ENCODE measurements at places on chromosomes 13 and 19. TPM values are rescaled to one million over a fixed set of nuclear protein-coding genes. Genes with fewer than 3 reads are reported as not detected.
A peak's percentile ranks its signal among the peaks of the same experiment; 100 is the strongest.

DNA sequence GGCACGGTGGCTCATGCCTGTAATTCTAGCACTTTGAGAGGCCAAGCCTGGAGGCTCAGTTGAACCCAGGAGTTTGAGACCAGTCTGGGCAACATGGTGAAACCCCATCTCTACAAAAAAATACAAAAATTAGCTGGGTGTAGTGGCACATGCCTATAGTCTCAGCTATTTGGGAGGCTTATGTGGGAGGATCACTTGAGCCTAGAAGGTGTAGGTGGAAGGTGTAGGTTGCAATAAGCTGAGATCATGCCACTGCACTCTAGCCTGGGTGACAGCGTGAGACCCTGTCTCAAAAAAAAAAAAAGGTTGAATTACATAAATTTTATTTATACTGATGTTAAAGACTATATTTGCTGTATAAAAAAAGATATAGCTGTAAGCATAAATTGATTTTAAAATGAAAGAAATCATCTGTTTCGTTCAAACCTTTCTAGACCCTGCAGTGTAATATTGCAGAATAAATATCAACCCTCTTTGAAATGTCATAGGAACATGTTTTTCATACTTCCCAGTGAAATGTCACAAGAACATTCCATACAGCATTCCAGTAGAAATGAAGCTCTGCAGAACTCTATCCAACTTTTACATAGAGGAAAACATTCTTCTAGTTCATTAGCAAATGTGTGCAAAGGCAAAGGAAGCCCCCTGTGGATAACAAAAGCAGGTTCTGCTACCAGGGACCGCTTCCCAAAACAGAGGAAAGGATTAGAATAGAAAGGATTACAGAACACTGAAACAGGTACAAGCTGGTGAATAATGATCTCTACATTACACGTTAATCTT lies 76.0 kb downstream of the CAB39L start:
- no peak for DNase-seq

DNA sequence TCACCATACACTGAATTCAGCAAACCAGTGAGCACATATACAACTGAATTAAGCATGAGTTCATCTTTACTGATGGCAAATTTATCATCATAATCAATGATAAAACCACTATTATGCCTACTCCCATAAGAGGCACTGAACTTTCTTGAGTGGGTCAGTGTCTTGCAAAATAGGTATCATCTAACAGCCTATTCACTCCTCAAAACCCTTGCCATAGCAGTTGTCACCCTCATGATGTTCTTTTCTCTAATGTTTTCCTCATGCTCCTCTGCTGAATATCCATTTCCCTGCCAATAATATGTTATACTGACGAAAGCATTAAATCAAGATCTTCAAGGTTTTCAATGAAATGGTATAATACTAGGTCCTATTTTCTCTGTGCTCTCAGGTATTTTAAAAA lies 5.6 kb downstream of the ARGLU1 start:
- no peak for DNase-seq

DNA sequence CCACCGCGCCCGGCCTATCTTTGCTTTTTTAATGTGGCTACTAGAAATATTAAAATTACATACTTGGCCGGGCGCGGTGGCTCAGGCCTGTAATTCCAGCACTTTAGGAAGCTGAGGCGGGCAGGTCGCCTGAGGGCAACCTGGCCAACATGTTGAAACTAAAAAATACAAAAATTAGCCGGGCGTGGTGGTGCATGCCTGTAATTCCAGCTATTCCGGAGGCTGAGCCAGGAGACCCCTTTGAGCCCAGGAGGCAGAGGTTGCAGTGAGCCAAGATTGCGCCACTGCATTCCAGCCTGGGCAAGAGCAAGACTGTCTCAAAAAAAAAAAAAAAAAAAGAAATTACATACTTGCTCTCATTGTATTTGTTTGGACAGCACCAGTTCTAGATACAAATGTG lies 34.8 kb upstream of the DPRX start:
- no peak for DNase-seq

DNA sequence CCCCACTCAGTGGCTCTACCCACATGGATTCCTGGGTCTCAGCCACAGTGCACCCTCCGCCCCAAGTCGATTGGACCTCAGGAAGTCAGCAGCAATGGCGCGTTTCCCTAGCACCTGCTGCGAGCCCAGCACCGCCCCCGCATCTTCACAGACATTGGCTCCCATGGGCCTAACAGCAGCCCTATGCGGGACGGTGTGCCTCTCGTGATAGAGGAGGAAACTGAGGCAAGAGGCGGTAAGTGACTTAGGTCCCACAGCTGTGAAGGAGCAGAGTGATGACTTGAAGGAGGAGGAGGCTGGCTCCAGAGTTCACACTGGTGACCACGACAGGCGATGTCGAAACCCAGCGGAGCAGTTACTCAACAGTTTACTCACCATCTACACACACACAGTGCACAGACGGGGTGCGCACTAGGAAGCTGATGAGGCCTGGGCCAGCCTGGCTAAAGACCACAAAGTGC lies 104.5 kb upstream of the SOX1 start:
- DNase-seq = peak; percentile 11

GRCh38 chr19:39150235-39150634 lies 24.6 kb downstream of the PAK4 start:
- DNase-seq = no peak

DNA sequence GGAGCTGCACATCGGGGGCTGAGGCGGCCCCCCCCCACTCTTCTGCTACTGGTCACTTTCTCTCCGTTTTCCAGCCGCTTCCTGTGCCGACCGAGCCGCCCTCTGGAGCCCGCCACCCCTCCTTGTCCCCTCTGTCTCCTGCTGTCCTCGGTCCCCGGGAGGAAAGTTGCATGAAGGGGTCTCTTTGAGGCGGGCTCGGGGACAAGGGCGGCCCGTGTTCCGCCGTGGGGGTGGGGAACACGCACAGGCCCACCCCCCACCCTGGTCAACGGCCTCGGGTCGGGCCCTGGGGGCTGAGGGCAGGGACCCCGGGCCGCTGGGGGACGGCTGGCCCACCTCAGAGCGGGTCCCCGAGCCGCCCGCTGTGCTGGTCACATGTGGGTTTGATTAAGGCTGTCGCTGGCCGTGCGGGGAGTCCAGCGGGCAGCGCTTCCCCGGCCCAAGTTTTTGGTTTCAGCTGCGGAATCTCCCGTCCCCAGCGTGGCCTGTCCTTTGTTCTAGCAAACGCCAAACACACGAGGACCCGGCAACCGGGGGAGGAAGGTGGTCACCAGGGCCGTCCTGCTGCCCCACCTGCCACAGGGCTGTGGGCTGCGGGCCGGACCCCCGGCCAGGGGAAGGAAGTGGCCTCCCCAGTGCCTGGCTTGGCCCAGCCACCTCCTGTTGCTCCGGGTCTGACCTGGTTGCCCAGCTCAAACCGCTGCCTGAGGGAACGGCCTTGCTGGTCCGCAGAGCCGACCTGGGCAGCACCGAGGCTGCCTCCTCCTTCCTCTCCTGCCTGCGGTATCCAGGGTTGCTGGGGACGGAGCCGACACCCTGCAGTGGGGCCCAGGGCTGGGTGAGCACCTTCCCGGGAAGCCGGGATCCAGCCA lies 1.9 kb downstream of the EFNA2 start:
- no peak for DNase-seq

GRCh38 chr19:47404334-47405196 lies 14.8 kb downstream of the MEIS3 start:
- DNase-seq = no peak

DNA sequence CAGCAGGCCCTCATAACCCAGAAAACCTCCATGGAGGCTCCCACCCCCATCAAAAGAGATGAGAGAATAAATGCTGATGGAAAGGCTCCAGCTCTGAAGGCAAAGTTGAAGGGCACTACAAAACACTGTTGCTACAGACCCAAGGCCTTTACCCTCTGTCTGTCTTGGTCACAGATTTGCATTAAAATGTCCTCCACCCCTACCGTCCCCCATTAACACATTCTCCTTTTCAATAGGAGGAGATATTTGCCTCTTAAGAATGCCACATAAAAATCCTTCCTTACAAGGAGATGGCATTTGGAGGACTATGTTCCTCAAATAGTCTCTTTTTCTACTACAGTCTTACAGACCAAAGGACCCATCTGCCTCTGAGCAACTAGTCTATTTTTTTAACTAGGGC lies 361.5 kb downstream of the ENOX1 start:
- no peak for DNase-seq

DNA sequence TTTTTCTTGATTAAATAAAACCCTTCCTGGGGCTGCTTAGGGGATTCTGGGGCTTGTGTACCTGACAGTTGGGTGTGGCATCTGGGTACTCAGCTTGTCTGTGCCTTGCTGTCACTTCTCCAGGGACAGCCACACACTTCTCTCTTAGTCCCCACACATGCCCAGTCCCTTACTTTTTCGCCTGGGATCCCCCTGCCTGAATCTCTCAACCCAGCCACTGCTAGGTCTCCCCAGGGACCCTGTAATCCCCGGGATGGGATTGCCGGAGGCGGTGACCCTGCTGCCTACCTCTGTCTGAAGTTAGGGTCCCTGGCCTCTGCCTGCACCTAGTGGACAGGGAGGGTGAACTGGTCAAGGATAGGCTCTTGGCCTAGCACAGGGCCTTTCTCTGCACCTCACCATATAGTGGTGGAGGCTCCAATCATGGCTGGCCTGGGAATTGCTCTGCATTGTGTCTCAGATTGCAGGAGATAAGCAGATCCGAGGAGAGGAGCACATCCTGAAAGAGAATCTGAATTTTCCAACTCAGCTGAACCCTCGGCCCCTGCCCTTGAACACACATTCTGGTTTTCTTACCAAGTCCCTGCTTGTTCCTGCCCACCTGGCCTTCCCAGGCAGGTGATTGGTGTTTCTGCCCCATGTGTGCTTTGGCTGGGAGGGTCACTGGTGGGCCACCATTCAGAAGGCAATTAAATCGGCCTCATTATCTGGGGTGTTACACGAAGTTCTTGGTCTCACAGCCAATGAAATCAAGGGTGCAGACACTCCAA lies 8.7 kb upstream of the ZNF492 start:
- no peak for DNase-seq

DNA sequence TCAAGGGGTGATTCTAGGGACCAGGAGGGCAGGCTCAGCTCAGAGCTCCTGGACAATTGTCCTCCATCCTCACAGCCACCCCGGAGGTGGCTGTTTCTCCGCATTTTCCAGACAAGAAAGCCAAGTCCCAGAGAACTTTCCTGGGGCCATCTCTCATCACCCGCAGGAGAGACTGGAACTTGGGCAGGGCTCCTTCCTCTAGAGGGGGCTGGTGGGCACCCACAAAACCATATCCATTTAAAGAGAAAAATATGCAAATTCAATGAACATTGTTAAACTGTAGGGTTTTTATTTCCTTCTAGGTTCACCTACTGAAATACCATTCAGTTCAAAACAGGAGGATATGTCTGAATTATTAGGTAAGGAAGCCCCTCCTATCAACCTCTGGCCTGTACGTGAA lies 16.6 kb downstream of the SPACA7 start:
- no peak for DNase-seq

DNA sequence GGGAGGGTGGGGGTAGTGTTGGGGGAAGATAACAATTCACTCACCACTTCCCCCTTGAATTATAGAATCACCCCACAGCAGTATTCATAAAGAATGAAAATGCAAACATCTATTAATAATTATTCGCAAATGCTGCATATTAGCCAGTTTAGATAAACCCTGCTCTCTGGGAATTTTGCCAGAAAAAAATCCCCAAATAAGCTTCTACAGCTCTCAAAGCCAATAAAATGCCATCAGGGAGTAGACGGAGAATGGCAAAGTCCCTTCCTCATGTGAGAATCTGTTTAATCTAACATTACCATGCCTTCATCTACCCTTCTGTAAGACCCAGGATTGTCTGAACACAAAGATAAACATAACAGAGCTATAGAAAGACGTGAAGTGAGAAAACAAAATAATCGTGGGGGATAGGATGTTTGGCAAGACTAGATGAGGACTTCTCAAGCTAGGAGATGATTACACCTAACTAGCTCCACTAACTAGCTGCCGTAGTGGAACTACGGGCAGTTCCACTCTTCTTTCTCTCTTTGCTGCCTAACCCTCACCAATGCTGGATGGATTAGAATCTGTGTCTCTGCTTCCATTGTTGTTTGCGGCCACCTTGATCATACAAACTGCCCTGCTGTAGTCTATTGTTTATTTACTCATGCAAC lies 32.4 kb upstream of the CACNA1A start:
- DNase-seq = no peak

DNA sequence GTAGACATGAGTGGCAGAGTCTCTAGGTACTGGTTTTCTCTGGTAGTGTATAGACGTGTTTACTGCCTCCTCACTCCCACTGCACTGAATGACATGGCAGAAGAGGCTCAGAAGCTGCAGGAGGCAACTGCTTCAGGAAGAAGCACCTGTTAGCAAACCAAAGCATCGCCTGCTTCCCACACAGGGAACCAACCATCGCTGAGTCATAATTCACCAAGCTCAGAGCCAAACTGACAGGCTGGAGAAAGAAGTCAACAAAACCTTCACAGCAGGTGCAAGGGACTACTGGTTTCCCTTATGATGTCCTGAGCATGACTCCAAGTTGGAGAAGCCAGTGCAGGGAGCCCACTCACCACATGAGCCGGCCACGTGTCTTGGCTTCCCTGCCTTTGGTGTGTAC lies 69.8 kb downstream of the KCTD12 start:
- DNase-seq = no peak

- no peak for DNase-seq
These were observed 433.3 kb upstream of the SLITRK1 start for GRCh38 chr13:84315527-84315926.

GRCh38 chr19:17843292-17843827 lies 4.4 kb downstream of the JAK3 start:
- no peak for DNase-seq

GRCh38 chr13:51966186-51966585 lies 45.1 kb downstream of the ATP7B start:
- DNase-seq = no peak

GRCh38 chr19:45592366-45592765 lies 7.8 kb upstream of the OPA3 start:
- DNase-seq = no peak

DNA sequence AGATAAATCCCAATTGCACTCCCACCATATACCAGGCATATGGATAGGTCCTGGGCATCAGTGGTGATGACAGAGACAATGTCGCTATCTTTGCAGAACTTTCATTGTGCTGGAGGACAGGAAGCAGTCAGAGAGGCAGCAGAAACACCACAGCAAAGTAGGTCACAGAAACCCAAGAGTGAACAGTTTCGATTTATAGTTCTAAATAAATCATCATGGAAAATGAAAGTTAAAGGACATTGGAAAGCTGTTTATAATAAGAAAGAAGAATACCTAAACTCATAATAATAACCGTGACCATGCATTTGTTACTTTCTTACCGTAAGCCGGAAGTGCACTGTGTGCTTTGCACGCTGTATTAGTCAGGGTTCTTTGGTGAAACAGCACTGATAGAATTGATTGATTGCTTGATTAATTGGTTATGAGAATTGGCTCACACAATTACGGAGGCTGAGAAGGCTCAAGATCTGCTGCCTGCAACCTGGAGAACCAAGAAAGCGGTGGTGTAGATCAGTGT lies 38.9 kb downstream of the ALOX5AP start:
- no peak for DNase-seq

- DNase-seq = peak; percentile 58
These were observed 2.1 kb downstream of the UNC13A start for GRCh38 chr19:17686023-17686521.

The CCDC70 gene
- not detected for total RNA-seq

The C1QTNF9B gene
- not detected for total RNA-seq

The ZNF473 gene
- total RNA-seq = 19.0 TPM

The FAAP24 gene
- 6.0 TPM for total RNA-seq

The GPR32 gene
- total RNA-seq = not detected

The SULT2B1 gene
- total RNA-seq = 1.7 TPM

Data from H9 (cell line).